ENCODE measurements at places on chromosomes 11 and 22.
A peak's percentile ranks its signal among the peaks of the same experiment; 100 is the strongest.

DNA sequence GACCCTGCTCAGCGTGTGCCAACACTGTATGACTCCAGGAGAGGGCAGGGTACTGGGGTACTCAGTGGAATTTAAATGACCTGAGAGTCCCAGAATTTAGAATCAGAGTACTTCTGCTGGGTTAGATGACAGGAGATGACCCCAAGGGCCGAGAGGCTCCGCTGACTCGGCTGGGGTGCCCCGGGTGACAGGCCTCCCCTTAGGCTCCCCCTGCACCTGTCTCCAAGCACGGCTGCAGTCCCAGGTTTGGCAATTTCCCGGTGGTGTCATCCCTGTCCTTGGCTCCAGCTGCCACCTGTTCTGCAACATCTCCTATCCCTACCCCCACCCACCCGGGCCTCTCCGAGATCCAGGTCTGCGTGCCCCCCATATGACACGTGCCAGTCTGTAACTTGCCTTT lies 1.3 kb downstream of the ACTN3 start:
- DNase-seq = no peak

DNA sequence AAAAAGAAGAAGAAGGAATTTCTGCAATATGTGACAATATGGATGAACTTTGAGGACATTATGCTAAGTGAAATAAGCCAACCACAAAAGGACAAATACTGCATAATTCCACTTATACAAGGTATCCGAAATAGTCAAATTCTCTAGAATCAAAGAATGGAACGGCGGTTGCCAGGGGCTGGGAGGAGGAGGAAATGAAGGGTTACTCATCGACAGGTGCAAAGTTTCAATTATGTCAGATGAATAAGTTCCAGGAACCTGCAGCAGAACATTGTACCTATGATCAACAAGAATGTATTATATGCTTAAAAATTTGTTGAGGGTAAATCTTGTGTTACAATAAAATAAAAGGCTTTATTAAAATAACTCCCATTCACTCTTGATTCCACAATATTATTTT lies 49.0 kb downstream of the SC5D start:
- DNase-seq = no peak

- no peak for DNase-seq
Measured at GRCh38 chr22:38452373-38453065, 2.5 kb downstream of the KCNJ4 start.

DNA sequence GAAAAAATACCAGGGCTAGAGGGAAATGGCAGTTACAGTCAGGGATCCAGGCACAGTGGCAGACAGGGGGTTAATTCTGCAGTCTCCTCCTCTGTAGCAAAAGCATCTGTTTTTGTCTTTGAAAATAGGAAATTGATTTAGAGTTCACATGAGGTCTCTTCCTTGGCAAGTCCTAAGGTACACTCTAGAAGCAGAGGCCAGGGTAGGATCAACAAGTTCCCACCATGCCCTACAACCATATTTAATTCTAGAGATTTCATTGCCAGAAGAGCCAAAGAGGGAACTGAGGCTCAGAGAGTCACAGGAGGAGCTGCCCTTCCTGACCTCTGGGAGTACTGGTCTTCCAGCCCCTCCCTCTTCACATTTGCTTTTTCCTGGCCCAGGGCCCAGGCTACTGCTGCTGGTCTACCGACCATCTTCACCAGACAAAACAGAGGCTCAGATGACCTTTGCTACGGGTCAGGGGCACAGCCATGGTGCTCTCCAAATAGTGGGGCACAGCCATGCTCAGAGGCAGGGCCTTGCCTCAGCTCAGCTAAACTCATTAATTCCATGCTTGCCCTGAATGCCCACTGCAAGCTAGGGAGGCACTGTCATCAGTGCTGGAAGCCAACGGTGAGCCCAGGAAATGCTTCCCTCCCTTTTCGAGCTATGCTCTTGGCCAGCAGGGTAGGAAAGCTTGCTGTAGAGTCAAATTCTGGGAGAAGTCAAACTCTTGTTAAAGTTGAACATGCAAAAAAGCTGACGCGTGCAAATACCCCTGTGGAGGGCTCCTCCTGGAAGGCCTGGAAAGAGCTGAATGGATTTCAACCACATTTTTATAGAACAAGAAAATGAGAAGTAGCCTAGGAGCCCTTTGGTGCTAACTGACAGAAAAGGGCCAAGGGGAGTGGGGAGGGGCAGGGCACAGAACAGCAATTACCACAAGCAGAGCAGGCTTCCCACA lies 11.7 kb upstream of the CHRM4 start:
- no peak for DNase-seq

DNA sequence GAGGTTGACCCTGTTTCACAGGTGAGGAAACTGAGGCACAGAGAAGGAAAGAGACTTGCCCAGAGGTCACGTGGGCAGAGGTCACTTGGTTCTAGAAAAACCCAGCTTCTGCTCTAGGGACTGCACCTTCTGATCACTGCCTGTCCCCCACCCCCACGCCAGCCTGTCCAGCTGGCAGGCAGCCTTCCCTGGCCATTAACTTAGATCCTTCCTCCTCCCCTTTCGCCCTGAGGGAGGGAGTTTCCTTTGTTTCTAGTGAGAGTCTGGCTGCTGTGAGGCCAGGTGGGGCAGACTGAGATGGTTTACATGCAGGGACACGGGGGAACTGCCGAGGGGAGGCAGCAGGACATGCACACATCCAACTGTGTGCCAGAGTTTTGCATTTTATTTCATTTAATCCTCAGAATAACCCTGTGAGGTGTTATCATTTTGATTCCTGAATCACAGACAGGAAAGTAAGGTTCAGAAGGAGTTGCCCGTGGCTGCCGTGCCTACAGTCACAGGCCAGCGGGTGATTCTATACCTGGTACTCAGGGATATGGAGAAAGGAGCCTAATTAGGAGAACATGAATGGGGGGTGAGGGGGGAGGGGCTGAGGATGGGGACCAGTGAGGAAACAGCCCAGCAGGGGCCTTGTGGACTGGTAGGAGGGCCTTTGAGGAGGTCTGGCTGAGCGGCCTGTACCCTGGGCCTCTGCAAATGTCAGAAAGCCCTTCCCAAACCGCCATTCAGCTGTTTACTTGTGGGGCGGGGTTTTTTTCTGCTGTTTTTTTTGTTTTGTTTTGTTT lies 3.4 kb downstream of the FAM83F start:
- DNase-seq = no peak

DNA sequence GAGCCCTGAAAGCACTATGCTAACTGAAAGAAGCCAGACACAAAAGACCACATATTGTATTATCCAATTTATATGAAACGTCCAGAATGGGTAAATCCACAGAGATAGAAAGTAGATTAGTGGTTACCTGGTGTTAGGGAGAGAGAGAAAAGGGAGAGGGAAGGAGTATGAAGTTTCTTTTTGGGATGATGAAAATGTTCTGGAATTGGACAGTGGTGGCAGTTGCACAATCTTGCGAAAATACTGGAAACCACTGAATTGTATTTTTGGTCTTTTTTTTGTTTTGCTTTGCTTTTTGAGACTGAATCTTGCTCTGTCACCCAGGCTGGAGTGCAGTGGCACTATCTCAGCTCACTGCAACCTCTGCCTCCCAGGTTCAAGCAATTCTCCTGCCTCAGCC lies 63.5 kb downstream of the MRTFA start:
- no peak for DNase-seq

GRCh38 chr11:123321636-123322035 lies 108.4 kb upstream of the GRAMD1B start:
- DNase-seq = no peak

DNA sequence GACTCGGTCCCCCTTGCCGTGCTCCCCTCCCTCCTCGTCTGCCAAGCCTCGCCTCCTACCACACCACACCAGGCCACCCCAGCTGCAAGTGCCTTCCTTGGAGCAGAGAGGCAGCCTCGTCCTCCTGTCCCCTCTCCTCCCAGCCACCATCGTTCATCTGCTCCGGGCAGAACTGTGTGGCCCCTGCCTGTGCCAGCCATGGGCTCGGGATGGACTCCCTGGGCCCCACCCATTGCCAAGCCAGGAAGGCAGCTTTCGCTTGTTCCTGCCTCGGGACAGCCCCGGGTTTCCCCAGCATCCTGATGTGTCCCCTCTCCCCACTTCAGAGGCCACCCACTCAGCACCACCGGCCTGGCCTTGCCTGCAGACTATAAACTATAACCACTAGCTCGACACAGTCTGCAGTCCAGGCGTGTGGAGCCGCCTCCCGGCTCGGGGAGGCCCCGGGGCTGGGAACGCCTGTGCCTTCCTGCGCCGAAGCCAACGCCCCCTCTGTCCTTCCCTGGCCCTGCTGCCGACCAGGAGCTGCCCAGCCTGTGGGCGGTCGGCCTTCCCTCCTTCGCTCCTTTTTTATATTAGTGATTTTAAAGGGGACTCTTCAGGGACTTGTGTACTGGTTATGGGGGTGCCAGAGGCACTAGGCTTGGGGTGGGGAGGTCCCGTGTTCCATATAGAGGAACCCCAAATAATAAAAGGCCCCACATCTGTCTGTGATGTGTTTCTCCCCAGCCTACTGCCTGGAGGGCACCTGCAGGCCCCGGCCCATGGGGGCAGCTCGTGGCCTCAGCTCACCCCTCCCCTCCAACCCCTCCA lies 29.8 kb downstream of the CAPN1 start:
- DNase-seq = no peak

DNA sequence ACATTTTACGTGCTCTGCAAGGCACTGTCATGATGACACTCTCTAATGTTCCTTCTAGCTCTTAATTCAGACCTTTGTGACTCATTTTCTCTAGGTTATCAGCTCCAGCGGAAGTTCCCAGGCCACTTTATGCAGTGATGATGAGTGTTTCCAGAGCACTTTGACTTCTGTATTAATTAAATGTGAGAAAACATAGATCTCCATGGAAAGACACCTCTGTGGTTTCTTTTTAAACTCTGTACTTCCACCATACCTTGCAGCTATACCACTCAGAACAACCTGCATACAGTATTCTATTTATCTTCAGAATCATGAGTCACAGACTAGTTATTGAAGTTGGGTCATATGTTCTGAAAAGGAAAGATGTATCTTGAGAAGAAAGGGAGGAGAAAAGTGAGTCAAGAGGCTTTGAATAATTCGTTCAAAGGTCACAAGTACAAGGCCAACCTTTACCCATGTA lies 175.6 kb upstream of the TENM4 start:
- no peak for DNase-seq

- no peak for DNase-seq
Measured at GRCh38 chr11:77397631-77398030, 76.3 kb downstream of the PAK1 start.

- DNase-seq = no peak
Measured at GRCh38 chr11:18698341-18699268, at the start of gene TMEM86A. TSS of gene TMEM86A (plus strand) at chr11:18698779. CDS start at chr11:18698887, 108 bp downstream.

- DNase-seq = peak; percentile 37
Measured at GRCh38 chr11:125626288-125626950, 1.5 kb downstream of the CHEK1 start.

- DNase-seq = no peak
Measured at GRCh38 chr22:19998991-19999820, 17.4 kb downstream of the ARVCF start.

DNA sequence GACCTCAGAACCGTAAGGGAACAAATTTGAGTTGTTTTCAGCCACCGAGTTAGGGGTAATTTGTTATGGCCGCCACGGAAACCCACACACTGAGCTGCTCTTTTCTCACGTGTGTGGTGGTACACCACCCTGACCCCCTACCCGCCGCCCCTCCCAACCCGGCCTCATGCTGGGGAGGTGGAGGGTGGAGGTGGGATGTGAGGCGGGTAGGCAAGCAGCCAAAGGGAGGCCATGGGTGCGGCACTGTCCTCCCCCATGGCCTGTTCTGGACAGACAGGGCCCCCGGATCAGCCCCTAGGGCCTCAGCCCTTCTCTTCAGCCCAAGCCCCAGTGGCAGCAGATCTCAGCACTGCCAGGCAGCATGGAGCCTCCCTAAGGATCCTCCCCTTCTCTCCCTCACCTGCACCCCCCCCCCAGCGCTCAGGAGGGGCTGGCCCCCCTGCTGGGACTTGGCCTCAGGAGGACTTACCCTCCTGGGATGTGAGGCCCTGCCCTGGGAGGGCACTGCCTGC lies 7.9 kb downstream of the PRR5 start:
- DNase-seq = no peak

DNA sequence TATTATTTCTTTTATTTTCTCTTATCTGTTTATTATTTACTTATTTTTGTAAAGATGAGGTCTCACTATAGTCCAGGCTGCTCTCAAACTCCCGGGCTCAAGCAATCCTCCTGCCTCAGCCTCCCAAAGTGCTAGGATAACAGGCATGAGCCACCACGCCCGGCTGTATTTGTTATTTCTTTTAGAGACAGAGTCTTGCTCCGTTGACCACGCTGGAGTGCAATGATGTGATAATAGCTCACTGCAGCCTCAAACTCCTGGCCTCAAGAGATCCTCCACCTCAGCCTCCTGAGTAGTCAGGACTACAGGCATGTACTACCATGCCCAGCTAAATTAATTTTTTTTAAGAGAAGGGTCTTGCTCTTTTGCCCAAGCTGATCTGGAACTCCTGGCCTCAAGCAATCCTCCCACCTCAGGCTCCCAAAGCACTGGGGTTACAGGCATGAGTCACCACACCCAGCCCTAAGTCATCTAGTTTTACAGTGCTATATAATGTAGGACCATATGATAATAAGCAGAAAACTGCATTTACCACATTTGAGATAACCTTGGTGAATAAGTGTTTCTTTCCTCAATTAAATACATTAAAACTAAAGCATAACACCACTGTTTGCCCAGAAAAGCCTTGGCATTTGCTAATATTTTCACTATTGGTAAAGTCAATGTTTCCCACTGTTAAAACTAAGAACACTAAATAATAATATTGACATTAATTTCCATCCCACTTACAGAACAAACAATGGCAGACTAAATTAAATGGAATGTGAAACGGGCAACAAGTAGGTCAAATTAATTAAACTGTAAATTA lies 127.5 kb downstream of the SIK3 start:
- no peak for DNase-seq

- DNase-seq = no peak
Measured at GRCh38 chr11:63652671-63653070, 18.5 kb downstream of the ATL3 start.

- no peak for DNase-seq
Measured at GRCh38 chr22:45784357-45785277, 113.0 kb downstream of the ATXN10 start.

- no peak for DNase-seq
Measured at GRCh38 chr22:37905534-37906363, at the start of gene MICALL1. TSS of gene MICALL1 (plus strand) at chr22:37906297. CDS start at chr22:37906423, 126 bp downstream.

DNA sequence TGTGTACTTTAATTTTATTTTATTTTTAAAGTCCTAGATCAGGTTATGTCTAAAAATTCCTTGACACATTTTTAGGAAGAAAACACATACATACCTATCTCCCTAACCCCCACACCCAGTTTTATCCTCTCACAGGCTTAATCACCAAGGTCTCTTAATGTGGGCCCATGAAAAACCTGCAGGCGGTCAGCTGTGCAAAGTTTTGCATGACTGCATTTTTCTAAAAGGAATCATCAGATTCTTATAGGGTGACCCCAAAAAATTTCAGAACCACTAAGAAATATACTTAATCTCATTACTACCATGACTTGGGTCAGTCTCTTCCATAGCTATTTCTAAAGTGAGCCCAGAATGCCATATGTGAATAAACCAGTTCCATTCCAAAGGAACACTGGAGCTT lies 19.8 kb downstream of the SAA1 start:
- DNase-seq = no peak

Data from AG04450 (cell line).